ENCODE measurements at places on chromosomes 6 and 20.

DNA sequence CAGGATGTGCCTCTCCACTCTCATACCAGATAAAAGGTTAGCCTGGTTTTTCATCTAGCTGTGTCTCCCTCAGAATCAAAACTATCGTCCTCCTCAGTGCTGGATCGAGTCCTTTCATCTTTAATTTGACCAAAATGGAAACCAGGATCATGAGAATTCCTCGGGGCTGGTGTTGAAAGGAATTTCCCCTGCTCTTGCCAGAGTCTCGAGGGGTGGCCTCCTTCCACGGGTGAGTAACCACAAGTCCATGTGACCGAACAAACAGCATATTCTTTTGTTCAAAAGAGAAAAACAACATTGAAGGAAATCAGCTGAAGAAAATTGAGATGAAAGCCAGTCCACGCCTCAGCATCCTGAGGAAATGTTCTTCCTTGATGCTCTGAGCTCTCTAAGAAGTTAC lies 165.9 kb upstream of the CDYL start:
- DNase-seq: no peak

DNA sequence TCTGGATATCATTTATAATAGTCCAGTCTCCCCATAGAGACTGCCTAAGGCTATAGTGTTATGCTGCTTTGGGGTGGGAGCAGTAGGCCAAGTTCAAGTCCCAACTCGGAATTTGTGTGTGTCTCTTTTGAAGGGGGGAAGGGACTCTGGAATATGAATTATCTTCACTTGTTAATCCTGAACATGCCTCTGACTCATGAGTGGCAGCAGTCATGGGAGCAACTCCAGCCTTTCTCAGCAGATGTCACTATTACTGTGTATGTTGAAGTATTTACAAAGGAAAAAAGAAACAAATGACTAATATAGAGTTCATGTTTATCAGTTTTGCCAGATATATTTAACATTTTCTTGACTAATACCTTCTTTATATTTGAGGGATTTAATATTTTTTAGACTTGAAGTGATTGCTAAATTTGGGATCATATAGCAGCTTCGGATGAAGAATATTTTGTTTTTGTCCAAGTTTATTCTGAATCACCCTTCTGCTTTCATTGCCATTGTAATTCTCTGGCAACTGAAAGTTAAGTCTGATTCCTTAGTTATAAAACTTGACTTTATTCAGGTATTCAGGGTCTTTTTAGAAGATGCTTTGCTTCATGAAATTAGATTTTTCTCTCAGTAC lies 23.4 kb downstream of the FAM217A start:
- no peak for DNase-seq

DNA sequence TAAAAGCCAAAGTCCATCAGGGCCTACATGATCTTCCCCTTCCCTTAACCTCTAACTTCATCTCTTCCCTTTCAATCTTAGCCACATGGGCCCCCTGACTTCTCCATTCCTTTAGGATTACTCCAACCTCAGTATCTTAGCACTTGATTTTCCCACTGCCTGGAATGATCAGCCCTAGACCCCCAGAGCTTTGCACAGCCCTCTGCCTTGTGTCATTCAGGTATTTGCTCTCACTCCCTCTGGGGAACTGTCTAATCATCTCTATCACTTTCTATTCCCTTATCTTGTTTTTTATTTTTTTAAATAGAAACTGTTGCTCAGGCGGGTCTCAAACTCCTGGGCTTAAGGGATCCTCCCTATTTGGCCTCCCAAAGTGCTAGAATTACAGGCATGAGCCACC lies 13.3 kb upstream of the ZNFX1 start:
- no peak for DNase-seq

DNA sequence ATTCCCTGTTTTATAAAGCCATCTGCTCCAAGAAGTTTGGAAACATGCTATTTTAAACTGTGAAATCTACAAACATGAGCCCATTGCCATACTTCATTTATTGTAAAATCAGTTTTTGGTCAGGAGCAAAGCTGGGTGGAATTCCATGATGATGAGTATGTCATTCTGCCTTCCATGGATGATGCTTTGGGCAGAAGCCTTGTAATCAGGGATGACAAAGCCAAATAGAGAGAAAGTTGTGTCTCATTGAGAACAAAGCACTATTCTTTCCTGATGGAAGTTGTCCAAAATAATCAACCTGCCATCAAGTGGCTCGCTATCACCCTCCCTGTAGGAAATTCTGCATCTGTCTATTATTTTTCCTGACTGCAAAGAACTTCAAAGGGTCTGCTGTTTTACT lies 313.0 kb upstream of the DEFB112 start:
- no peak for DNase-seq

DNA sequence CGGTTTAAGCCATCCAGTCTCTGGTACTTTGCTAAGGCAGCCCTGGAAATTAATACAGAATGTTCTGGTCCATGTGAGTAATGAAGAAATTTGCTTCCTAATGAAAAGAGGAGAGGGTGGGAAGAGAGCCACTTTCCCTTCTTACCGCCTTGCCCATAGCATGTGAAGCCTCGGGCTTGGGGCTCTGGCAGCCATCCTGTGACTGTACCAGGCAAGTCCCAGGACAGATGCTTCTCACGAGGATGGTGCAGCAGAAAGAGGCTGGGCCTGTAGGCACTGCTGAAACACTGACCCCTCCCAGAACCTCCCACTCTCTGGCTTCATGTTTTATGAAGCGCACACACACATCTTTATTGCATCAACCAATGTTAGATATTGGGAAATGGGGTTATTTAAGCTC lies 74.8 kb downstream of the IYD start:
- no peak for DNase-seq

DNA sequence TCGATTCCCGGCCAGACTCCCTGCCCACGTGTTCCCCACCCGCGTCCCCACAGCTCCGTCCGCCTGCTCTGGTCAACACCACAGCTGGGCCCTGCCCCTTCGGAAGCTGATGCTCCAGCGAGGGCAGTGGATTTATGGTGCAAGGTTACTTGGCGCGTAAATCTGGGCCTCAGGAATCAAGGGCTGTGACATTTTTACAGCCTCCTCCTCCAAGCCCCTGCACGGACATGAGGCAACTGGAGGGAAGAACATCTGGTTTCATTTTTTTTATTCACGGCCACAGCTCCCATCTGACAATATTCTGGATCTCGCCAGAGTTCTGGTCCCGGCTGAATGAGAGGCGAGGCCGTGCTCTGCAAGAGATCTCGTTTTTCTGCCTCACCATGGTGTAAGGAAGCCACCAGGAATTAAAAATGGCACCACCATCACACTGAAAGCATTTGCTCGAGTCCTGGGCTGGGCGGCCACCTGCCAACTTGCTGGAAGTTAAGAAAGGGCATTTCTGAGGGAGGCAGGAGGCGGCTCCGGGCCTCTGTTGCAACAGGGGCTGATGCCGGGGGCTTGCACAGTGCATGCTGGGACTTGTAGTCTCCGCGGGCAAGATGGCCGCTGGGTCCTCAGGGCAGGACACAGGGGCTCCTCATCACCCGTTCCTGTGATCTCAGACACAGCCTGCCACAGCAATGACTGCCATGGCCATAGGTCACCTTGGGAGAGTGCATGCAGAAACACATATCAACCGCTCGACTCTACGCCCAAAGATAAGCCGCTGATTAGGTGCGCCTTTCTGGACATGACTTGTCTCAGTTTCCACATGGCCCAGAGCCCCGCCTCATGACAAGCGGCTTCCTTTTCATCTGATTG lies 148.5 kb downstream of the LY86 start:
- no peak for DNase-seq

DNA sequence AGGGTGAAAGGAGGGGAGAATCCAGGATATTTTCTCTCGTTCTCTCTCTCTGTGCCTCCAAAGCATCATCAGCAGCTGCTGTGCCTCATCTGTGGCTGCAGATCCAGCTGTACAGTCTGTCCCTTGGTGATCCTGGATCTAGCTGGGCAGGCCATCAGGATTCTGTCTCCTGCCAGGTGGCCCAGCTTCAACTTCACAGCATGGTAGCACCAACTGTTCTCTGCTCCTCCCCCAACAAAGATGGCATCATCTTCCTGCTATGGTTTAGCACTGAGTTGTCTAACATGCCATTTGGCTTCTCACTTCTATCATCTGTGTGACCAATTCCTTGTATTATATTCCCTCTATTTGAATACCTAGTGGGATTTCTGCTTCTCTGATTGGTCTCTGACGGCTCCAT lies 28.6 kb upstream of the ARFGEF2 start:
- no peak for DNase-seq

GRCh38 chr20:13009682-13010406 lies 1.1 kb downstream of the SPTLC3 start:
- DNase-seq: no peak

GRCh38 chr6:14641423-14642135 lies 524.0 kb downstream of the CD83 start:
- no peak for DNase-seq

DNA sequence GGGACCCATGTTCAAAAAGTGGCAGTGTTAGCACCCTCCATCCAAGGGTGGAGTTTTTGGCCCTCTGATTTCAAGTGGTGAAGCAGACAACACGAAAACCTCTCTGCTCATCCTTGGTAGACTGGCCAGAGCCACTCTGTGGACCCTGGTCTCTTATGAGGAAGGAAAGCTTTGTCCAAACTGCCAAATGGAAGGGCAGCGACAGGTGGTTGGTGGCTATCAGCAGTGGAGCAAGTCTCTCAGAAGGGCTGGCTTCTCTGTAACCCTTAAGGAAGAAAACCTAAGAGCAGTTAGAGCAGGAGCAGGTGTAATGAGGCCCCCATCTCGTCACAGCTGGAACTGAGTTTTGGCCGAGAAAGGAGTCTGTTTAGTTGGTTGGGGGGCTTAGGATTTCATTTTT lies 155.8 kb downstream of the SLC16A10 start:
- DNase-seq: no peak

DNA sequence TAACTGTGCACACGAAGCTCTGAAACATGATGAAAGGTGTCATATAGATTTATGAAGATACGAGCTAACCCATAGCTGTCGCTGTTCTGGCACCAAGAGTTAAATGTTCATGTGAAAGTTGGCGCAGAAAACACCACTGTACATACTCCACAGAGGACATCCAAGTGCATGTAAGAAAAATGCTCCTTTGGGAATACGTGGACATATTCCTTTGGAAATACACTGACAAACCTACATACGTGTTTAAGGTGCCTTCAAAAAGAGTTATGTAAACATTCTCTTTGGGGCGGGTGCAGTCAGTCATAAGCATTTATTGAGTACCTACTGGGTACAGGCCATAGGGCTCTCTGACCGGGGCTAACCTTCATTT lies 723 bp upstream of the ARID1B start:
- no peak for DNase-seq

GRCh38 chr6:162026031-162026430 lies 701.5 kb downstream of the PRKN start:
- no peak for DNase-seq

DNA sequence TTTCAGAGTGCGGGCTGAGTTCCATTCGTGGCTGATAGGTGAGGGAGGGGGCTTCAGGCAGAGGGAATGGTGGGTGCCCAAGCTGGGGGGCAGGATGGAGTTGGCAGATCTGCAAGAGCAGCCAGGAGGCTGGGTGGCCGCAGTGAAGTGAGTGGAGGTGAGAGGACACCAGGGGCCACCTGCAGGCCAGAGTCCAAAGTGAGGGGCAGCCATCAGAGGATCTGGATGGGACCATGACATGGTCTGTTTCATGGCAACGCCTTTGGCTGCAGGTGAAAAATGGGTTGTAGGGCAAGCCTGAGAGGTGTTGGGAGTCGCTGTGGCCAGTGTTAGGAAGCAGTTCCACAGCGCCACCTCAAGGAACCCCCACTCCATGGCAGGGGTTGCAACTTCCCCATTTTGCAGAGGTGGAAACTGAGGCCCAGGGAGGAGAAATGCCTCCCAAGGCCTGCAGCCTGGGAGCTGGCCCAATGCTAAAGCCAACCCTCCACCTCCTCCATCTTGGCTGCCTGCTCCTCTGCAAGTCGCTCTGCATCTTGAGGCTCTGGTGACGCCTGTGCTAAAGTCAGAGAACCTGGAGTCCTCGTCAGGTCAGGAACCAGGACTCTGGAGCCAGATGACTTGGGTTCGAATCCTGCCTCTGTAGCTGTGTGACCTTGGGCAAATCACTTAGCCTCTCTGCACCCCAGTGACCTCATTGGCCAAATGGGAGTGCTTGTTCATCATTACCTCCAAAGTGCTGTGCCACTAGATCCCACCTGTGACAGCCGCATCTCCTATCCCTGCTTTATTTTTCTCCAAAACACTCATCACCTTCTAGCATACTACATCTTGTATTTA lies 153.8 kb downstream of the CEBPB start:
- no peak for DNase-seq

- DNase-seq: no peak
These were observed 295.9 kb downstream of the NKAIN2 start for GRCh38 chr6:124099520-124099919.

DNA sequence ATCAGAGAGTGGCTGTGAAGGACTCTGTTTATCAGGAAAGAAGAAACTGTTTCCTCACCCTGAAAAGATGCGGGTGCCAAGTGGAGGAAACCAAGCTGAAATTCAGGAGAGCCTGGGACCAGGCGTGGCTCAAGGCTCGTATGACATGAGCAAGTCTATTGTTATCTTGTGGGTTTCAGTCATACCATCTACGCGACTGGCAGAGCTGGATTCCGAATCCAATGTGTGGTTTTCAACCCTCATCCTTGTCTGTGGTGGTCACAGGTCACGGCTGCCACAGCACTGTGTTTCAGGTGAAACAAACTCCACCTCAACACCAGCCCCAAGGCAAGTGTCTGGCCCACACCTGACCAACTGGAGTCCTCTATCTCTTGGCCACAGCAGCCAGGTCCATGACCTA lies 9.1 kb downstream of the MC3R start:
- DNase-seq: no peak

DNA sequence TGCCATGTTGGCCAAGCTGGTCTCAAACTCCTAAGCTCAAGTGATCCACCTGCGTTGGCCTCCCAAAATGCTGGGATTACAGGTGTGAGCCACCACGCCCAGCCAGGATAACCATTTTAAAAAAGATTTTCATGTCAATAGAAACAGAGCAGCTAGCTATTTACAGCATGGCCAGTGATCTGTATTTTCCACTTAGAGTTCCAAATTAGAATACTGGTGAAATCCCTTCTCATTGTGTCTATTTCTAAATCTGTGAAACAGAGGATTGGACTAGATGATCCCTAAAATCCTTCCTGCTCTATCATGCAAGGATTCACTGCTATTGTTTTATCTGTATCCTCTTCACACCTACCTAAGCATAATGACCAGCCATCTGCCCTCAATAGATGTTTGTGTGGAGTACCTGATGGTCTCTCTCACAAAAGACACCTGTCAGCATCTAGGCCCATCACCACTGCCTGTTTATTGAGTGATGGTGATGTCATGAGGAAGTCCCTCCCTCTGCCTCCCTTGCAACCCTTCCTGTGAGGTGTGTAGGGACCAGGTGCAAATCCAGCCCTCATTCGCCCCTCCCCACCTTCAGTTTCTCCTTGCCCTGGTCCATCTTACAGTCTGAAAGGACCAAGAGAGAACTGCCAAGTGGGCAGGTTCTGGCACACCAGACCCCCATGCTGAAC lies 26.5 kb upstream of the SMIM29 start:
- no peak for DNase-seq

GRCh38 chr20:58649288-58650180 lies 1.5 kb upstream of the STX16 start:
- no peak for DNase-seq

DNA sequence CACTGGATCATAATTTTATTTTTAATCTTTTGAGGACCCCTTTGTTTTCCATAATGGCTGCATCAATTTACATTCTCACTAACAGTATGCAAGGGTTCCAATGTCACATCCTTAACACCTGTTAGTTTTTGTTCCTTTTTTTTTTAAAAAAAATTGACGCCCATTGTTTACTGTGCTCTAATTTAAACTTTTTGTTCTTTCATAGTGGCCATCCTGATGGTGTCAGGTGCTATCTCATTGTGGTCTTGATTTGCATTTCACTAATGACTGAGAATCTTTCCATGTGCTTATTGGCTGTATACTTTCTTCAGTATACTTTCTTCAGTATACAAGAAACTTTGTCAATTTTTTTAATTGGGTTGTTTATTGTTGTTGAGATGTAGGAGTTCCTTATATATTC lies 347.0 kb downstream of the RNGTT start:
- no peak for DNase-seq

Measured in cerebellar nuclear complex (tissue), 1 donor.